ENCODE measurements at places on chromosomes 4 and X.

GRCh38 chr4:86831262-86832130 is 17.7 kb downstream of the SLC10A6 start:
- no peak for DNase-seq

- DNase-seq = no peak
Observed at GRCh38 chr4:107125496-107125895, 89.4 kb upstream of the DKK2 start.

DNA sequence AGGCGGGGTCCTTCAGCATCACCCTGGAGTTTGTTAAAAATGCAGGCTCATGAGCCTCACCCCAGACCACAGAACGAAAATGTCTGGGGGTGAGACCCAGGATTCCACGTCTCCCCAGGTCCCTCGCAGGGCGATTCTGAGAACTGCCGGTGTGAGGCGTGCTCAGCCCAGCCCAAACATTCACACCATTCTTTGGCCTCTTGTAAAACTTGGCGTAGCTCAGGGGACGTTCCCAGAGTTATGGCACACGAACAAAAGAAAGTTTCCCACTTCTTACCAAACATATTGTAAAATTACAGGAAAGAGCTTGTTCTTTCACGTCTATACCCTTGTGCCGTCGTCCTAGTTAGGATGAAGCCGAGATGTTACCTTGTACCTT is 12.9 kb downstream of the CD99 start:
- DNase-seq = no peak

DNA sequence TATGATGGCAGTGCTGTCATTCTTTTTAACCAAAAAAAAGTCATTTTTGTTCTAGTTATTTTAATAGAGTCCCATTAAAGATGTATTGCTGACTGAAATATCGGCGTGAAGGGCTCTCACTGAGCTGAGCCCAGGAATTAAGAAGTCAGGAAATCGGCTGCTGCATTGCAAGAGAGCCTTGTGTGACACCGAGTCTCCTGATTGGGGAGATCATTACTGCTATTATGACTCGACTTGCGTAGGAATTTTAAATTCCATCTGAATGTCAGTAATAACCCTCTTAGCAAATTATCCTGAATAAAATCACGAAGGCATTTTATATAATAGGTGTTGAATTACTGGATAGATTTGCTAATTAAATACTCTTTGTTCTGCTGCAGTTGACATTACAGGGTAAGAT is 111.5 kb downstream of the POLA1 start:
- DNase-seq = no peak

GRCh38 chrX:107559506-107559905 is 68.8 kb upstream of the PRPS1 start:
- no peak for DNase-seq

DNA sequence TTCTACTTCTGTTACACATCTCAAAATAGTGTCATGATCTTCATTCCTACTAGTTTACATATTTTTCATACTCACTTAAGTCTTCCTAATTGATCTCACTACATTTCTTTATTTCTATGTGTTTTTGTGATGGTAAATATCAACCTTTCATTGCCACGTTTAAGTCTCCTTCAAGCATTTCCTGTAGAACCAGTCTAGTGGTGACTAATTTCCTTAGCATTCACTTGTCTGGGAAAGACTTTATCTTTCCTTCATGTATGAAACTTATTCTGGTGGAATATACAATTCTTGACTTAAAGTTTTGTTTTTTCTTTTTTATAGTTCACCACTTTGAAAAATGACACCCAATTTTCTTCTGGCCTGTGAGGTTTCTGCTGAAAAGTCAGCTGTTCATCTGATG is 181.4 kb upstream of the NEIL3 start:
- no peak for DNase-seq

GRCh38 chr4:43411226-43411625 is 518.7 kb downstream of the GRXCR1 start:
- no peak for DNase-seq

DNA sequence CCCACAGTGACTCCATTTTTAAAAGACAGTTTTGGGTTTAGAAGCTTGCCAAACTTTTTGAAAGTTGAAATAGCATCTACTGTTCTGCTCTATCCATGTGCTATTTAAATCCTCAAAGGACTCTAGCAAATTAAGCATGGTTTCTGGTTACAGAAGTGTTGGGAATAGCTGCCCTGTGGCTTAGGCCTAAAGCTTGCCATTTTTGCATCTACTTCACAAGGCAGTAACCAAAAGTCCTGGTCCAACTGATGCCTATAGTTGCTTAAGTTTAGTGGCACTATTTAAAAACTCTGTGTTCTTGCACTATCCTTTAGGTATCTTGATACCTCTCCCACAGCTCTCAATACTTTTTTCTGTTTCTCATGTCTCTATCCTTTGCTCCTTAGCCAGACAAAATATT is 251.0 kb upstream of the GPC4 start:
- no peak for DNase-seq

- no peak for DNase-seq
Observed at GRCh38 chr4:102610007-102610406, 108.8 kb downstream of the NFKB1 start.

GRCh38 chrX:148443216-148443615 is 57.2 kb upstream of the AFF2 start:
- DNase-seq = no peak

DNA sequence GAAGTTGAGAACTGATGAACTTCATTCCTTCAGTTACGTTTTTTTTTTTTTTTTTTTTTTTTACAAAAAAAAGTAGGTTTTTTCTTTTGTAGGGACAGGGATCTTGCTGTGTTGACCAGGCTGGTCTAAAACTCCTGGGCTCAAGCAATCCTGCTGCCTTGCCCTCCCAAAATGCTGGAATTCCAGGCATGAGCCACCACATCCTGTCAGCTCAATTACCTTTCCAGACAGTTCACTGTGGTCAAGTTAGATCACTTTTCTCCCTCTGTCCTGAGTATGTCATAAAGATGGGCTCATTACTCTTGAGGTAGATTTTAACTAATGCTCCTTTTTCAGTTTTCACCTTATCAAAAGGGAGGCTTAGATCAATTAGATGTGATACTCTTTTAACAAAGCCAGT is 10.8 kb upstream of the NR3C2 start:
- no peak for DNase-seq

DNA sequence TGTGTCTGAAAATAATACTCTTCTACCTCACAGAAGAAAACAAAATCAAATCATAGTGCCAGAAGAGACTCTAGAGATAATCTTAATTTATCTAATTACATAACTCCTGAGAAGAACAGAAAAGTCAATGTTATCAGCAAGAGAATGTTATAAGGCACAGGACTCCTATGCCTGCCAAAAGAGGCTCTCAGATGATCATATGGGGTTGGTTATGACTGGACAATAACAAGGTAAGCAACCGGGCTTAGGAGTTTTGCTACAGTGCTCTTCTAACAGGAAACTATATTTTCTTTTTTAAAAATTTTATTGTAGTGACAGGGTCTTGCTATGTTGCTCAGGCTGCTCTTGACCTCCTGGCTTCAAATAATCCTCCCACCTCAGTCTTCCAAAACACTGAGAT is 3.5 kb upstream of the C4orf17 start:
- no peak for DNase-seq

- DNase-seq = no peak
Observed at GRCh38 chrX:94830717-94831116, 1156.7 kb downstream of the FAM133A start.

DNA sequence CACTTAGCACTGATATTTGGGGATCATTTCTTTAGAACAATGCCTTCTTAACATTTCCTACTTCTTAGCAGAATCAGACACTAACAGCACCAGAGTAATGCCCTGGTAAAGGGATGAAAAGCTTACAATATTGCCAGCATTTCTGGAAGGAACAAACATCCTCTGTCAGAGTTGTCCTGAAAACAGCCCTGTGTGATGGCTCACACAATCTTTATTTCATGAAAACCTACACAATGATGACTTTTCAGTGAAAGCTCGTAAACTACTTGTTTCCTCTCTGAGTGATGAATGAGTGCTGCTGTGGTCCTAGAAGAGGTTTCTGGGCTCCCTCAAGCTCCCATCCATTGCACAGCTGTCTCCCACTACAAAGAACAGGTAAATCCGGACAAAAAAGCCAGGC is 52.8 kb downstream of the GPC4 start:
- no peak for DNase-seq

GRCh38 chr4:834368-835147 is 8.6 kb upstream of the CPLX1 start:
- DNase-seq = no peak

GRCh38 chrX:115459883-115460880 is 100.8 kb upstream of the PLS3 start:
- no peak for DNase-seq
